ENCODE measurements at places on chromosomes 13 and 19. TPM values are rescaled to one million over a fixed set of nuclear protein-coding genes. Genes with fewer than 3 reads are reported as not detected.

DNA sequence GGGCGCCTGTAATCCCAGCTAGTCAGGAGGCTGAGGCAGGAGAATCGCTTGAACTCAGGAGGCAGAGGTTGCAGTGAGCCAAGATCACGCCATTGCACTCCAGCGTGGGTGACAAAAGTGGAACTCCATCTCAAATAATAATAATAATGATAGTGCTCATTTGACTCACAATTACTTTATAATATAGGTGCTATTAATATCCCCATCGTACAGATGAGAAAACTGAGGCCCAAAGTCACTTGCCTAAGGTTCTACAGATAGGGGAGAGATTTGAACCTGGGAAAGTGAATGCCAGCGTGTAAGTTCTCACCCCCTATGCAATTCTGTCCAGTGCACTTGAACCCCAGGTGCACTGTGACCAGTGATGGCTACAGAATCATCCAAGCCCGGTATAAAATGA lies 5.9 kb downstream of the GMFG start:
- peaks cover 5% of the 10 kb centered on the region for H3K4me1 ChIP-seq
- no peak overlapping the region for H3K27ac ChIP-seq
- H3K36me3 ChIP-seq, result no peaks in the 10 kb centered on the region
- no peaks in the 10 kb centered on the region for H3K27me3 ChIP-seq

DNA sequence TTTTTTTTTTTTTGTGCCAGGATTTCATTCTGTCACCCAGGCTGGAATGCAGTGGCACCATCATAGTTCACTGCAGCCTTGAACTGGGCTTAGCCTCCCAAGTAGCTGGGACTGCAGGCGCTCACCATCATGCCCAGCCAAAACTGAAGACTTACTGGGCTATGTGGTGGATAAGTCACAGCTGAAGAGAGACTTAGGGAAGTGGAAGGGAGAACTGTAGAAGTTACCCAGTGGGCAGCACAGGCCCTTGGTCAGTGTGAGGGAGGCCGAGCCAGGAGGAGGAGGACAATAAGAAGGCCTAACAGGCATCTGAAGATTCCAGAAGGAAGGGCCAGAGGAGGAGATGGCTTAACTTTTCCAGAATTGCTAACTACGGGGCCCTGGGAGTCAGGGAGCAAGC lies 4.0 kb upstream of the PSPN start:
- no peak overlapping the region for H3K4me3 ChIP-seq
- H3K36me3 ChIP-seq, result no peaks in the 10 kb centered on the region
- H3K27ac ChIP-seq, result no peak overlapping the region
- no peaks in the 10 kb centered on the region for H3K27me3 ChIP-seq
- H3K4me1 ChIP-seq, result no peaks in the 10 kb centered on the region

GFY gene
- not detected for total RNA-seq

DNA sequence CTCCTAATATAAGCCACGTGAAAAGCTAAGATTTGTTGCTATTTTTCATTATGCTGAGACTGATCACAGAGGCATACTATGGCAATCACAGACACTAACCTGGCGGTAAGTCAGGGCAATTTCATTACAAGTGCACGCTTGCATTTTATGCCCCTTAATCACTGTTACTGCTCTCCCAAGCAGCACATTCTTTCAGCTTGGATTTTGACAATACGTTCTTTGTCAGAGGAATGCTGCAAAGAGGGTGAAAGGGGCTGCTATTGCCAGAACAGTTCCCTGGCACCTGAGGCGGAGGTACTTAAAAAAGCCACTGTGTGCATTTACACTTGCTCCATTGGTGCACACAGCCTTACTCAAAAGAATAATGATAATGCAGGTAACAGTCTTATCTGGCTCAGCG lies 346.6 kb downstream of the RFC3 start:
- no peaks in the 10 kb centered on the region for H3K27me3 ChIP-seq
- no peaks in the 10 kb centered on the region for H3K36me3 ChIP-seq
- H3K4me1 ChIP-seq, result peaks cover 22% of the 10 kb centered on the region
- DNase-seq, result no peak
- no peak overlapping the region for H3K4me3 ChIP-seq
- no peak overlapping the region for H3K27ac ChIP-seq

DNA sequence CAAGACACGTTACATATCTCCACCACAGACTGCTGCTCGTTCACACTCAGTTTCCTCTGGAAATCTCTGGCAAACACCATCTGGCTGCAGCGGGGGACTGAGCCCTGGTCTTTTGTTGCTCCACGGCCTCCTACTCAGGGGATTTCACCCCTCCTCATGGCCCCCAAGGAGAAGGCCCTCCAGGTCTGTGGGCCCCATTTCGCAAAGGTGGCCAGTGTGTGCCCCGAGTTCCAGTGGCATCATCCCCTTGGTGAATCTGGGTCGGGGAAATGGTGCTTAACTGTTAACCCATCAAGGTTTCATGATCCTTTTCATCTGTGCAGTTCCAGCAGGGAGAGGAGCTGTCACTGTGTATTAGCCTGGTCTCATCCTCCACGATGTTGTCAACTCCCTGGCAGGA lies 235.4 kb upstream of the MAB21L1 start:
- no peak overlapping the region for H3K4me3 ChIP-seq
- no peaks in the 10 kb centered on the region for H3K4me1 ChIP-seq
- no peaks in the 10 kb centered on the region for H3K27me3 ChIP-seq
- H3K27ac ChIP-seq, result no peak overlapping the region
- H3K36me3 ChIP-seq, result no peaks in the 10 kb centered on the region

- H3K4me3 ChIP-seq, result no peak overlapping the region
- no peaks in the 10 kb centered on the region for H3K4me1 ChIP-seq
- no peaks in the 10 kb centered on the region for H3K27me3 ChIP-seq
- no peak overlapping the region for H3K27ac ChIP-seq
- no peaks in the 10 kb centered on the region for H3K36me3 ChIP-seq
Observed at GRCh38 chr13:28033894-28034655, 45.6 kb upstream of the URAD start.

DNA sequence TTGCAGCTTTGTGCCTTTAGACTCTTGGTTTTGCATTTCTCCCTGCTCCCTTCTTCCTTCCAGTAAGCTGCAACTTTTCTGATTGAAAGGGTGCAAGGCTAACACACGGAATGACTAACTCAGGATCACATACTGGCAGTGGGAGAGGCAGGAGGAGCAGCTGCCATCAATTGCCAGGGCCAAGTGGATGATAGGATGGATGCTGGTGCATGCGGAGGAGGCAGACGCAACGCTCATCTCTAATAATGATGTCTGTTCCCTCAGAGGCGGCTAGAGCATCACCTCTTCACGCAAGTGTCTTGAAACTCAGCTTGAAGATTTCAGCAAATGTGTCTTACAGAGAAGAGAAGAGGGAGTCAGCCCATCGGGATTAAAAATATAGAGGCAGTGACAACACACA lies 49.5 kb upstream of the TPM4 start:
- no peaks in the 10 kb centered on the region for H3K36me3 ChIP-seq
- H3K4me3 ChIP-seq, result no peak overlapping the region
- H3K4me1 ChIP-seq, result no peaks in the 10 kb centered on the region
- H3K27me3 ChIP-seq, result no peaks in the 10 kb centered on the region
- no peak overlapping the region for H3K27ac ChIP-seq

DNA sequence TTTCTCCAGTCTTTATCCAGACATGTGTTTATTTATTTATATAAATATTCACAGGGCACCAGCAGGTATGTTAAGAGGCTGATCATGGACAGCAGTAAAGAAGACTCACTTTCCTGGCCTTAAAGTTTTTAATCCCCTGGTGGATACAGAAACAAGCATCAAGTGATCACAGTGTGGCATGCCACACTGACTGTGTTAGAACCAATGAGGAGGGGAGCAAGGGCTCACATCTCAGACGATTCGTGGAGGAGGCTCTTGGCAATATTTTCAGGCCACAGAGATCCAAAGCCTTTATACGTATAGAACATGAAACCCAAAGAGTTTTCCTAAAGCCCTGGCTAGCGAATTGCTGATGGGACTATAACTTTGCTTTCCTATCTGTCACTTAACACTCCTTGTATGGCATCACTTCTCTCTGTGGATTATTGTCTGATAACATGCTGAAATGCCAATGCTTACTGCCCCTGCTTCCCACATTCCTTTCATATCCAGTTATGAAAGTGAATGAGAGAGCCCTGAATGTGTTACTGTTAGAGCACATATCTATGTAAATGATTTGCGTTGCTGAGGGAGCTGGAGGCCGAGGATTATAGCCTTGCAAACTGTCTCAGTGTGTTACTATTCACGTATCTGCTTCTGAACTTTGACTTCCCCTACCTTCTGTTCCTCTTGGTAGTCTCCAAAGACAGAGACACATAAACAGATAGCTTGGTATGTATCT lies 37.6 kb downstream of the POLR1D start:
- H3K27ac ChIP-seq, result no peak overlapping the region
- H3K4me1 ChIP-seq, result no peaks in the 10 kb centered on the region
- H3K27me3 ChIP-seq, result no peaks in the 10 kb centered on the region

DNA sequence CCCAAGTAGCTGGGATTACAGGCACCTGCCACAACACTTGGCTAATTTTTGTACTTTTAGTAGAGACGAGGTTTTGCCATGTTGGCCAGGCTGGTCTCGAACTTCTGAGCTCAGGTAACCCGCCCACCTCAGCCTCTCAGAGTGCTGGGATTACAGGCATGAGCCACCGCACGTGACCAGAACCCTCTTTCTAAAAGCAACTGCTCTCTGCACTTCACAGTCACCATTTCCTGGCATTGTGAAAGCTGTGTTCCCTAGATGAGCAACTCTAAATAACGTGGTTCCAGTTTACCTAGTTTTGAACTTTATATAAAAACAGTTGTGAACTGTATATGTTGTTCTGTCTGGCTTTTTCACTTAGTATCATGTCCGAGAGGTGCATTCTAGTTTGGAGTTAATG lies 152.9 kb downstream of the SIPA1L3 start:
- H3K27ac ChIP-seq, result peak overlapping the region; percentile 77
- H3K27me3 ChIP-seq, result no peaks in the 10 kb centered on the region
- peaks cover 32% of the 10 kb centered on the region for H3K4me1 ChIP-seq
- H3K36me3 ChIP-seq, result no peaks in the 10 kb centered on the region
- DNase-seq, result no peak

ZNF333 gene
- 21.3 TPM for total RNA-seq

DNA sequence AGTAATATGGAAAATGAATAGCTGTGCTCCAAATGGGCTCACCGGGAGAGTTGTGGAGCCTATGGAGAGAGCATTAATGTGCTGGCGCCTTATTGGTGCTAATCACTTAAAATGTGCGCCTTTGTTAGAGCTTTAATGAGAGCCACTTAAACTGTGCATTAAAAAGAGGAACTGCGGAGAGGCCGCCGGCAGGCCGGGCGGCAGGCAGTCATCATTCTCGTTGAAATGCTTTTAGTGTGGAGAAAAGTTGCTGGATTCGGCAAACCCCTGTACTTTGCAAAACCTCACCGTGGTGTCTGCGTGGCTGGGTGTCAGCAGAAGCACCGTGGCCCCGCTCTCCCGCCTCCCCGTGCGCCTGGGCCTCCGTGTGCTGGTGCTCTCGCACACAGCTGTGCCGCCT lies 105.5 kb downstream of the KDM4B start:
- DNase-seq, result no peak
- H3K27me3 ChIP-seq, result no peaks in the 10 kb centered on the region
- H3K4me1 ChIP-seq, result no peaks in the 10 kb centered on the region
- peaks cover 4% of the 10 kb centered on the region for H3K36me3 ChIP-seq
- no peak overlapping the region for H3K4me3 ChIP-seq

GRCh38 chr19:2484178-2484937 lies 8.4 kb downstream of the GADD45B start:
- H3K36me3 ChIP-seq, result no peaks in the 10 kb centered on the region
- peaks cover 5% of the 10 kb centered on the region for H3K27me3 ChIP-seq
- no peak overlapping the region for H3K27ac ChIP-seq

N4BP2L2 gene
- total RNA-seq, result 64.0 TPM

Data from transverse colon (tissue), 4 donors.